ENCODE measurements at places on chromosomes 11 and 22.
A peak's percentile ranks its signal among the peaks of the same experiment; 100 is the strongest.

DNA sequence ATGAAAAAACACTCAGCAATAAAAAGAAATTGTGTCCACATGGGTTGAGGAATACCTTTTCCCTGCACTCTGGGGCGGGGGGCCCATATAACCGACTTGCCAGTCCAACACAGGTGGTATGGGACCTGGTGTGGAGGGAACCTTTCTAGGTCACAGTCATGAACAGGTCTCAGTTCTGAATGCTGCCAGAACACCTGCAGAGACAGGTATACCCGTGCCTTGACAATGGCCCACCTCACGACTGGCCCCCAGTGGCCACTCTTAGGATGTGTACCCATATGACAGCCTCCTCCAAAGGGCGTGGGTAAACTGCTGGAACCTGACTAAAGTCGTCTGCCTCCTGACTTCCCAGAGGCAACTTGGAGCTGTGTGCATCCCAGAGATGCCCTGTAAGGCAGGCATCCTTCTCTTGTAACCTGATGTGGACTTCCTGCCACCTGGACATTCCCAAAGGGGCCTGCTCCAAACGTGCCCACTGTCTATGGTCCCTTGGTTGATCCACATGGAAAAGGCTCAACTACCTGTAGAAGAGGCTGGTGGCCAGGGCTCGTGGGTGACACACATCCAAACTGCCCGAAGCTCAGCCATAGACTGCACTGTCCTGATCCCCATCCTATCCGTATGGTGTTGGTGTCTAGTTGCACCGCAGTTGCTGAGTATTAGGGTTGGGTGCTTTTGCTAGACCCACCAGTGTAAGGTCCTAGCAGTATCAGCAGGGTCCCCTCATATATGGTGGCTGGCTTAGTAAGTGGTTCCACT lies 859.3 kb downstream of the BRD1 start:
- DNase-seq = no peak

DNA sequence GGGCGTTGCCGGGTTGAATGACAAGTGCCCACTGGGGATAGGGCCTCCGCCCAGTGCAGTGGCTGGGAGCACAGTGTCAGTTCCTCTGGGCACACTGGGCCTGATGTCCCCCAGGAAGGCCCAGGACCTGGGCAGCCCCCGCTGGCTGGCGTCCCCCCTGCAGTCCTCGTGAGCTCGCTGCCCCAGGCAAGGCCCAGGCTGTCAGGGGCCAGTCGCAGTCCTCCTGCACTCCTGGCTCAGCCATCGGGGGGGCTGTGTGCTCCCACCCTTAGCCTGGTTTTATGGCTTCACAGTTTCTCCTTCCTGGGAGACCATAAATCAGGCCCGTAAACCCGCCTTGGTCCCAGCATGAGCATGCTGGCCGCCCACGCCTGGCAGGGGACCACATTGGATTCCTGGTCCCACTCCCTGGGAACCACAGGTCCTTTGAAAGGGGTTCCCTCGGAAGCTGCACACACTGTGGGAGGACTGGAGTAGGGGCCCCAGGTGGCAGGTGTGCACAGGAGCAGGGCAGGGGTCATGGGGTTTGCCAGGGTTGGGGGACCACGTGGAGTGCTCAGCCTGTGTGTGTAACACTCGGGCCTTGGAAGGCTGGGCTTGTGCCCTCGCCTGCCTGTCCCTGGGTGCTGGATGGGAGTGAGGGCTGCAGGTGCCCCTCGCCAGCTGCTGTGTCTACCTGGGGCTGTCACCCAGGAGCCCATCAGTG lies 113.6 kb downstream of the KCNQ1OT1 start:
- no peak for DNase-seq

- peak; percentile 76 for DNase-seq
Measured at GRCh38 chr11:1565173-1565903, 6.7 kb downstream of the DUSP8 start.

- DNase-seq = no peak
Measured at GRCh38 chr22:31948002-31948401, 3.7 kb downstream of the YWHAH start.

DNA sequence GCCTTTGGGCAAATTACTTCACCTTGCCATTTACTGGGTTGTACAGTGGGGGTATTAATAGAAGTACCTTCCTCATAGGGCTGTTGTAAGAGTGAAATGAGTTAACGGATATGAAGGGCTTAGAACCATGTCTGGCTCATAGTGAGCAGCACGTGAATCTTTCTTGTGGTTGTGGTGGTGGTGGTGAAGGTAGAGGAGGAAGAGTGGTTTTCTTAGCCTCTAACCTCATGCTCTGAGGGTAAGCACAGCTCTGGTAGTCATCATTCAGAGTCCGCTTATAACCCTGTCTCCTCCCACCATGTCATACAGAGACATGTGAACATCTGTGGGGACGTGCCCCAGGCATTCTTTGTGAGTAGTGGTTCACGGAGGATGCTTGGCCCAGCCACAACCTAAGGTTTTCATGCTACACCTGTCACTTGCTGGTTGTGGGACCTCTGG lies 43.6 kb downstream of the TEAD1 start:
- DNase-seq = no peak

DNA sequence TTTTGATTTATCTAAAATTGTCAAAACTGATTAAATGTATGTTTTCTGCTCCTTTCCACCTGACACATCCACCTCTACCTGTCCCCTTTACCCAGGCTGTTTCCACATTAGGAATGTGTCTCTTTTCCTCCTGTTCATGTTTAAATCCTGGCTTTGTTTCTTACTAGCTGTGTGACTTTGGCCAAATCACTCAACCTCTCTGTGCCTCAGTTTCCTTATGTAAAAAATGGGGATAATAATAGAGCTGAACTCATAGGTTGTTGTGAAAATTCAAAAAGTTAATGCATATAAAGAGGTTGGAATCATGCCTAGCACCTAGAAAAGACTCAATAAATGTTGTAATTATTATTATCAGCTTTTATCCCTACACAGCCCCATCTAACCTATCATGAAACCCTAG lies 136.8 kb downstream of the NXPE2 start:
- no peak for DNase-seq

- no peak for DNase-seq
Measured at GRCh38 chr22:32744176-32744959, 57.1 kb upstream of the TIMP3 start.

DNA sequence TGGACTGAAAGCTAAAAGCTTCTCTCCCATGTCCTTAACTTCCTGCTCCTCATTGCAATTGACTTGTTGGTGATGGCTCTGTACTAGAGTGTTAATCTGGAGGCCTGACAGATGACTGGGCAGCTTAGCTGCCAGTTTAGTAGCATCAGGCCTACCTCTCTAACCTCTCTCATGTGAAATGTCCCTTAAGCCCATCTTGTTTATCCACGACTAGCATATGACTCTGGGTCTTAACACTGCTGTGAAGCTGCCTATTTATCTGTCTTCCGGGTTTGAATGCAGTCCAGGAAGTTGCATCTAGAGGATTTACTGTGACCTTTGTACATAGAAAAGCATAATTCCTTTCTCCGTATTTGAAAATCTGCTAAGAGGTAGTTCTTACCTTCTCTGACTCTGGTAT lies 85.3 kb upstream of the HORMAD2 start:
- DNase-seq = no peak

GRCh38 chr11:44564670-44565210 lies 723 bp upstream of the CD82 start:
- peak; percentile 87 for DNase-seq

- DNase-seq = no peak
Measured at GRCh38 chr11:14775897-14776296, 116.1 kb downstream of the CYP2R1 start.

- no peak for DNase-seq
Measured at GRCh38 chr11:7640816-7641215, 32.5 kb downstream of the CYB5R2 start.

DNA sequence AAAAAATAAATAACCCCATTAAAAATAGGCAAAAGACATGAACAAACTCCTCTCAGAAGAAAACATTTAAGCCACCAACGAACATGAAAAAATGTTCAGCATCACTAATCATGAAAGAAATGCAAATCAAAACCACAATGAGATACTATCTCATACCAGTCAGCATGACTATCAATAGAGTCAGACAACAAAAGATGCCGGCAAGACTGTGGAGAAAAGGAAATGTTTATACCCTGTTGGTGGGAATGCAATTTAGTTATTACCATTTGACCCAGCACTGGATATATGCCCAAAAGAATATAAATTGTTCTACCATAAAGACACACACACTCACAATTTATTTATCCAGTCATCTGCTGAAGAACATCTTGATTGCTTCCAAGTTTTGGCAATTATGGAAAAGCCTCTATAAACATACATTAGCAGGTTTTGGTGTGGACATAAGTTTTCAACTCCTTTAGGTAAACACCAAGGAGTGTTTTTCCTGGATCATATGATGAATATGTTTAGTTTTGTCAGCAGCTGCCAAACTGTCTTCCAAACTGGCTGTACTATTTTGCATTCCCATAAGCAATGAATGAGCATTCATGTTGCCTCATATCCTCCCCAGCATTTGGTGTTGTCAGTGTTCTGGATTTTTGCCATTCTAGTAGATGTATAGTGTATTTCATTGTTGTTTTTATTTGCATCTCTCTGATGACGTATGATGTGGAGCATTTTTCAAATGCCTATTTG lies 28.0 kb downstream of the OR8D1 start:
- DNase-seq = no peak

DNA sequence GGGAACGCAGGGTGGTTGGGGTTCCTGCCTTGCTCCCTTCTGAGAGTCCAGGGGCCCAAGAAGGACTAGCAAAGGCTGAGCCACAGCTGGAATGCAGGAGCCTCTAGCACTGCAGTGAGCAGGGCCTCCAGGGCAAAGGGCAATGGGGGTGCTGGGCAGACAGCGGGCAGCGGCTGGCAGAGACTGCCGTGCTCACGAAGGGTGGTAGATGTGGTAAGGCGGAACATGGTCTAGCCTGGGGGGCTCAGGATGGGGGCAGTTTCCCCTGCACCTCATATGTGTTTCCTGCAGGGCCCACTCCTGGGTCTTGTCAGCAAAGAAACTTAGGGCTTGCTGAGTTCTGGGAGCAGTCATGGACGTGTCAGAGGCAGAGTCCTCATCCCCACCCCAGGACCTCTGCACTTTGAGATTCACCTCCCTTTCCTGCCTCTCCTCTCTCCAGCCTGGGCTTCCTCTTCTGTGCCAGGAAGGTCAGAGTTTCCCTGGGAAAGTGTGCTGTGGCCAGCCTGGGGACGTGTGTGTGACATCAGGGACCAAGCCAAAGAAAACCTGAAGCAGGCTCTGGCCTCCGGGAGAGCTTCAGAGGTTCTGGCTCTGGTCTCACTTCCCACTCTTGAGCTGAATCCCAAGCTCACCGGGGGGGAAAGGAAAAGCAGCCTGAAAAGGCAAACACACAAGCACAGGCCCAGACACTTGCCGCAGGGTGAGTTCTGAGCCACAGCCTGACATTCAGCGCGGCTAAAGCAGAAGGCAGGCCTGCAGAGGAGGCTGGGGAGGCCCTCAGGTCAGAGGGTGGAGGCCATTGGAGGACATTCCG lies 4.4 kb downstream of the MOGAT2 start:
- no peak for DNase-seq

GRCh38 chr11:111846636-111847035 lies 24.7 kb downstream of the ALG9 start:
- DNase-seq = no peak

DNA sequence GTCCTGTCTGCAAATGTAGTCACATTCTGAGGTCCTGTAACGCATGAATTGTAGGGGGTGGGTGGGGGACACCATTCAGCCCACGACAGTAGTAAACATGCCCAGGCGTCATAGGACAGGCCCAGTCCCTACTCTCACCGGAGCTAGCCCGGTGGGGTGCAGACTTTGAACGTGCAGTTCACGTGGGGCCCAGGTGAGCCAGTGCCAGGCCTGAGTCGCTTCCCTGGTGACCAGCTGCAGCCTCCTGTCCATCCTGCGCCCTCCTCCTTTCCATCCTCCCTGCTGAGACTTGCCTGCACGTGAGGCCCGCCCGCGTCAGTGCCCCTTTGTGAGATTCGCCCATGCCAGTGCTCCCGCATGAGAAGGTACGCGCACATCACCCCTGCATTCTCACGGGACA lies 116.8 kb downstream of the WNT7B start:
- no peak for DNase-seq

DNA sequence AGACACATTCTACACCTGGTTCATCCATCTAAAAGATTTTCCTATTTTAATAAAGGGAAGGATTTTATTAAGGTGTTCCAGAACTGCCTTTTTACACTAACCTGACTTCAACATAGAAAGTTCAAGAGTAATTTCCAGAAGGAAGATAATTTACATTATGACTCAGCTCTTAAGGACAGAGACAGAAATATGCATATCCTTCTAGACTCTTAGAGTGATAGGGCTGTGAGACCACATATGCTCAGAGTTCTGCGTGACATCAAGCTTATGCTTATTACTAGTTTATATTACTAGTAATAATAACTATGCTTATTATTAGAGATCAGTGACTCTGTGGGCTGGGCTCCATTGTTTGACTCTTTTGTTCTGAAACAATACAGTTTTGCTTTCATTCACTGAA lies 4.6 kb downstream of the PDGFD start:
- no peak for DNase-seq

DNA sequence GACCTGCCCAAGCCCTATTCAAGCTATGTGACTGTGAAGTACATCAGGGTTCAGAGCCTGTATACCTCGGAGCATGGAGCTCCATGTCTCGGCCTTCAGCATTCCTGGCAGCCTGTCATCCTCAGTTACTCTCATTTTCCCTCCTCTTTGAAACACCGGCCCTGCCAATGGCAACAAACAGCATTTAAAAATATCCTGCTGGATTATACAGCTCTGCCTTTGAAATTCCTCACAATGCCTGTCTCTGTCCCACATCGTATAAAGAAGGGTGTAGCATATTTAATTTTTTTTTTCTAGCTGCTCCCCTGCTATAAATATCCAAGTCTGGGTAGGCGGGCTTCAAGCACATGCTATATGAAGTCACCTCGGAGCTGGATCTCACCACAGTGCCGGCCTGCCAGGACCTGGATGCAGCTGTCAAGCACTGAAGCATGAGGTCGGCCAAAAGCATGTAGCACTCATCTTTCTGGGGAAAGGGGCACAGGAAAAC lies 11.8 kb downstream of the ABTB2 start:
- no peak for DNase-seq

- DNase-seq = no peak
Measured at GRCh38 chr11:20661445-20661844, 7.9 kb upstream of the NELL1 start.

DNA sequence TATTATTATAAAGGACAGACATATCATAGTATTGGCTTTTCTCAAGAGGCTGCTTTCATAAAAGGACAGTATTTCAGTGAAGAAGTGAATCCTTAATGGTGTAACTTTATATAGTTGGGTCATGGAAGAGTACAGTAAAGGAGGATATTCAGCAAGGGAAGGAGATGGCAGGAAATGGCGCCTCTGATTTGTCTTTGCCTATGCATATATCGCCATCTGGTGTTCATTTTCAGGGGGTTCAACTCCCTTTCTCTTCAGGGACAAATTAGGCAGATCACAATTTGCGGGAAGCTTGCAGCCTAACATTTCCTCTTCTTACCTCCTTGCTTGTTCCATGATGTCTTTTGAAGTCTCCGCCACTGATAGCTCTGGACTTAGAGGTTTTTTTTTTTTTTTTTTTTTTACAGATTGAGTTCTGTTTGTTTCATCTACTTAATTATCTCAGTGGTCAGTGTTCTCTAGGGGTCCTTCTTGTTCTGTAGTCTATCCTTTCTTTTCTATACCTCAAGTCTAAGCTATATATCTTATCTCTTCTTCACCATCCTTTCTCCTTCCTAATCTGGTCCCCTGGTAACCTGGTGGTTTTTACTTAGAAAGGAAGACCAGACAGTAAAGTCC lies 21.8 kb upstream of the RRM1 start:
- no peak for DNase-seq
